H1 (cell line): ENCODE measurements at places on chromosomes 4 and X.

DNA sequence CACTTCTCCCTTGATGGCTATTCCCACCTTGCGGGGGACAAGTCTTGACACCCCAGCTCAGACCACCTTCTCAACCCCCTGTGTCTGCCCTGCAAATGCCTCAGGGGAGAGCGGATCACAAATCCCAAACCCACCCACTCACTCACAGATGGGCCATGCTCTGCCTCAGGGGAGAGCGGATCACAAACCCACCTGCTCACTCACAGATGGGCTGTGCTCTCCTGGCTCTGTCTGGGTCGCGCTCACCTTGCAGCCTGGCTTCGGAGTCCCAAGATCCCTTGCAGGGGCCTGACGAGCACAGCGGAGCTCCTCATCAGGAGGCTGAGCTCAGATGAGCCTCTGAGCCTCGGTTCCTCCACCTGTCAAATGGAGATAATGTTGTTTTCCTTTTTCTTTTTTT lies 38.6 kb downstream of the HTRA3 start:
- no peak for DNase-seq

GRCh38 chr4:88802138-88802537 lies 104.5 kb upstream of the NAP1L5 start:
- no peak for DNase-seq

DNA sequence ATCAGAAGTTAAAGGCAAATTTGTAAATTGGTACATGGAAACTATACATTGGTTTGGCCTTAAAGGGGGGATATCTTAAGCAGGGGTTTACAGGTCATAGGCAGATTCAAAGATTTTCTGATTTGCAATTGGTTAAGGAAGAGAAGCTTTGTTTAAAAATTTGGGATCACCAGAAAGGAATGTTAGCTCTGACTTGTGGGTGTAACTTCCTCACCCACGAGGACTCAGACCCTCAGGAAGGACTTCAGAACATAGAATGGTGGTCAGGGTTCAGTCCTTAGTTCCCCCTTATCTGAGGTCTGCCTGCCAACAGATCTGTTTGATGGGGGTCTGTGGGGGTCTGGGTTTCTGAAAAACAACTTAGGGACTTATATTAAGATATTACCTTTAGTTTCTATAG lies 427.4 kb upstream of the DIPK2B start:
- DNase-seq = no peak

DNA sequence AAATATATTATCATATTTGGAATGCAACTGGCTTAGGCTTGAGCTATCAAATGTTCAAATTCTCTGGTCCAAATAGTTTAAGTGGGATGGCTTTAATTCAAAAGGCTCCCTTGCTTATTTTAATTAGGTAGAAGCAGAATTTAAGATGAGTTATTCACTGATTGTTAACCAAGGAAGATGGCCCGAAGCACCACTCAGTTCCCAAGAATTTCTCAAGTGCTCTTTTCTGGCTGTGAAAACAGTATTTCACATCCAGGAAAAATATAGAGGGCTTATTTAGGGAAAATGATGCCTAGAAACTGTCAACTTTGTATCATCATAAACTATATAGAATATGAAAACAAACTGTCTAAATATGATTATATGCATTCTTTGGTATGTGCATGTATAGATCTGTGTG lies 246.5 kb upstream of the SFRP2 start:
- no peak for DNase-seq

- no peak for DNase-seq
Measured at GRCh38 chr4:42078184-42078801, 74.2 kb downstream of the BEND4 start.

DNA sequence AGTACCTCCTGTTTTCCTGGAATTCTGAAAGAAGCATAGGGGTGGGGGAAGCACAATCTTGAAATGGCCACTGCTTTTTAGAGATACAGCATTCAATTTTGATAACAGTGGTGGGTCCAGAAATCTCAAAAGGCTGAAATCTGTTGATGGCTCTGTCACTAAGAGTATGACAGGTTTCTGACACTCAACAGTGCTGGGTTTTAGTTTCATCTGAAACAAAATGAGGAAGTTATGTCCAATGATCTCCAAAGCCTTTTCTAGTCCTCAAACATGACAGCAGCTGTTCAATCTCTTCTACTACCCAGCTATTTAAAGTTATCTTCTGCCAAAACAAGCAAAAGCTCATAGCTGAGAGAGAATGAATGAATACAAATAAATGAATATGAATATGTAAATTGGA lies 110.5 kb downstream of the IL1RAPL1 start:
- no peak for DNase-seq

GRCh38 chr4:26726655-26727387 lies 133.8 kb upstream of the STIM2 start:
- DNase-seq = no peak
